ENCODE measurements at places on chromosomes 6 and 20. TPM values are rescaled to one million over a fixed set of nuclear protein-coding genes. Genes with fewer than 3 reads are reported as not detected.

SPATA2 gene
- total RNA-seq: 7.6 TPM

NCOA5 gene
- 7.6 TPM for total RNA-seq

FOXA2 gene
- 26.1 TPM for total RNA-seq

DDX27 gene
- total RNA-seq: 37.1 TPM

ESF1 gene
- 22.0 TPM for total RNA-seq

KIAA1755 gene
- 3.1 TPM for total RNA-seq
